ENCODE measurements at places on chromosomes 12 and 14.

DNA sequence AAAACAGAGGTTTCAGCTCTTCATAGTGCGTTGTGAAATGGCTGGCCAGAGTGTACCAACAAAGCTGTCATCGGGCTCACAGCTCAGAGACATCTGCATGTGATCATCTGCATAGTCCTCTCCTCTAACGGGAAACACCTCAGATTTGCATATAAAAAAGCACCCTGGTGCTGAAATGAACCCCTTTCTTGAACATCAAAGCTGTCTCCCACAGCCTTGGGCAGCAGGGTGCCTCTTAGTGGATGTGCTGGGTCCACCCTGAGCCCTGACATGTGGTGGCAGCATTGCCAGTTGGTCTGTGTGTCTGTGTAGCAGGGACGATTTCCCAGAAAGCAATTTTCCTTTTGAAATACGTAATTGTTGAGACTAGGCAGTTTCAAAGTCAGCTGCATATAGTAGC is 14.3 kb upstream of the PAPLN start:
- DNase-seq, result no peak

DNA sequence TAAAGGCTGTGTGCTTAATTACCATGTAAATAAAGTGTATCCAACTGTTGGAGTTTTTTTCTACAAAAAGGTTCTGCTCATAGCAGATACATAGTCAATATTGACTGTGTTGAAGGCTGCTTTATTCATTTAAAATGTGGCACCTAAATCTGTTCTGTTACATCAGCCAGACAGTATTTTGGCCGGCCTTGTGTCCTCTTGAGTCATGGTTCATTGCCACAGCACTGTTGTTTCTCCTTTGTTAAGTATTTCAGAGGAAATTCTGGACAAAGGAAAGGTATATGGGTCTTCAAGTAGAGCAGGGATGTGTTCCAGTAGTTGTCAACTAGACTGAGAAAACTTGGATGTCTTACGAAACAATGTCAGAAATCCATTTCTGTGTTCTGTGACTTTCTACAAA is 95.5 kb downstream of the SLC38A6 start:
- no peak for DNase-seq

- no peak for DNase-seq
These were observed 20.7 kb upstream of the TMEM106C start for GRCh38 chr12:47942614-47943225.

DNA sequence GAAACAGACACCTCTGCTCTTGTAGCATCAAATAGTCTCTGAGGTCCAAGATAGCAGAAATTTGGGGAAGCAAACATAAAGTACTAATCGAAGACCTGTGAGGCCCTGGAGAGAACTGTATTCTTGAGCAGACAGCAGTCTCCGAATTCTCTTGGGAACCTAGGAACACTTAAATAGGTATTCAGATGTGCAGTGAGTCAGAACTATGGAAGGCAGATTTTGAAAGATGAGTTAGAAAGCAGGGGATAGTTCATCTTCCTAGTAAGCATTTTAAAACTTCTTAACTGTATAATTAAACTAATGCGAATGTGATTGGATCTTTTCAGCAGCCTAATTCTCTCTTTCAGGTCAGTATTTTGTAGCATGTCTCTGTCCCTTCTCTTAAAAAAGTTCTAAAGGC is 30.6 kb downstream of the NAA30 start:
- DNase-seq, result no peak

GRCh38 chr12:123344086-123344485 is 20.6 kb downstream of the SBNO1 start:
- no peak for DNase-seq

DNA sequence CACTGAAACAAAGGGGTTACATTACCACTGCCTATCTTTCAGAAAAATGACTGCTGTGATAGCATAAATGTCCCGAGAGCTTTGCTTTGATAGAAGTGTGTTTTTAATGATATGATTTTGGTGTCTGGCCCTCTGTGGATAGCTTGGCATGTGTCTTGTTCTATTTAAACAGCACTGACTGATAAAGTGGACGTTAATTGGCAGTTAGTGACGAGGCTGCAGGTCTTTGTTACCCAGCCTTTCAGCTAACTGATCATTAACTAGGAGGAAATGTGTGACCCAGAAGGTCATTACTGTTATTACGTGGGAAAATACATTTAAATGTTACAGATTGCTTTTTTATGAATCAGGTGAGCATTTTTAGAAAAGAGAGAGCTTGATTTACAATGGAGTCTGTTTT is 428.3 kb downstream of the DIO2 start:
- no peak for DNase-seq

- DNase-seq, result no peak
These were observed 1845.8 kb upstream of the SEL1L start for GRCh38 chr14:83379436-83379835.

- DNase-seq, result peak; percentile 58
These were observed 509 bp downstream of the PLEKHG6 start for GRCh38 chr12:6310771-6311610.

All from pancreas (tissue), 10 donors.